ENCODE measurements at places on chromosomes 3 and 15.
A peak's percentile ranks its signal among the peaks of the same experiment; 100 is the strongest.

DNA sequence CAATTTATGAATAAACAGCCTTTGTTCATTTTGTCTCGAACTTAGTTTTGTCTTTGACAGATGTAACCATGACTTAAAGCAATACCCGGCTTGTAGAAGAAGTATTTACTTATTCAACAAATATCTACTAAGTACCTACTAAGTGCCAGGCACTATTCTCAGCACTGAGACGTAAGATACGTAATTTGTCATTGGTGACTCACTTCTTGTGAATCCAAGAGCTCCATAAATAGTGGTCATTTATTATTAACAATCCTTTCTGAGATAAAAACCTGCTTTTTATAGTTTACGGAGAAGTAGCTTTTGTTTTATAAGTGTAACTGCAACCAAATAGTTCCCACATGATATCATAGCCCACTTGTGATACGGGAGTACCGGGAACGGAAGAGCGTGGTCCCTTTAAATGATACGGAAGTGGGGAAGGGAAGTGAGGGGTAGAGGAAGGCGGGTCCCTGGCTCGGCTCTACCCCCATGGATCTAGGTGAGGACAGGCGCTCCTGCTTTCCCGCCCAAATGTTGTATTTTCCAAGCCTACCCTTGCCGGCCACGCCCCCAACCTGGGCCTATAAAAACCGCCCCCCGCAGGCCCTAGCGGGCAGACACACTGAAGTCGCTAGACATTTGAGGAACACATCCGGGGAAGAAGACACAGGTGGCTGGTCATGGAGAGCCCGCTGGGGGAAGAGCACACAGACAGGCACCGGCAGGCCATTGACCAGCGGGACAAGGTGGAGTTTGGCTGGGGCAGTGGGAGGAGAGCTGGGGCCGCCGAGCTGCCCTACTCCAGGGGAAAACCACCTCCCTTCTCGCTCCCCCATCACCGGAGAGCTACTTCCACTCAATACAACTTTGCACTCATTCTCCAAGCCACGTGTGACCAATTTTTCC, at the start of gene SAMMSON:
SAMMSON (plus strand) TSS at position 594 of the 888 bp plus-strand sequence.
- DNase-seq: no peak

- peak; percentile 84 for DNase-seq
These were observed 68.6 kb downstream of the FILIP1L start for GRCh38 chr3:100045696-100046095.

- no peak for DNase-seq
These were observed 184.0 kb downstream of the BCHE start for GRCh38 chr3:165653130-165653778.

DNA sequence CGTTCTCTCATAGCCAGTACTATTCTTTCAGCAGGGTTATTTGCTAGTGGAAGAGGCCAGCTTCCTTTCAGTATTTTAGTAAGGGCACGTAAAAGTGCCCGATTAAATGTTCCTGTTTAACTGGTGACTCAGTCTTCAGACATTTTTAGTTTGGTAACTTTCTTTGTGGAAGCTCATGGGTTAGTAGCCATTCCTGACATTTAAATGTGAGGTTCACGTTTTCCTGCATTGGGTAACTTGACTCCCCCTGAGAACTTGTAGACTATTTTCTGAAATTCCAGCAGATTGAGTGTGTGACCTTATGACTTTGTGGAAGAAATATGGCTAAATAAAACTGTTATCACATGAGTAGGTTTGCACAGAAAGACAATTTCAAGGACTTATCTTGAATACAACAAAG, 16.9 kb downstream of the ABHD2 start:
- DNase-seq: no peak
